ENCODE measurements at places on chromosomes 5 and 9. TPM values are rescaled to one million over a fixed set of nuclear protein-coding genes. Genes with fewer than 3 reads are reported as not detected.

DNA sequence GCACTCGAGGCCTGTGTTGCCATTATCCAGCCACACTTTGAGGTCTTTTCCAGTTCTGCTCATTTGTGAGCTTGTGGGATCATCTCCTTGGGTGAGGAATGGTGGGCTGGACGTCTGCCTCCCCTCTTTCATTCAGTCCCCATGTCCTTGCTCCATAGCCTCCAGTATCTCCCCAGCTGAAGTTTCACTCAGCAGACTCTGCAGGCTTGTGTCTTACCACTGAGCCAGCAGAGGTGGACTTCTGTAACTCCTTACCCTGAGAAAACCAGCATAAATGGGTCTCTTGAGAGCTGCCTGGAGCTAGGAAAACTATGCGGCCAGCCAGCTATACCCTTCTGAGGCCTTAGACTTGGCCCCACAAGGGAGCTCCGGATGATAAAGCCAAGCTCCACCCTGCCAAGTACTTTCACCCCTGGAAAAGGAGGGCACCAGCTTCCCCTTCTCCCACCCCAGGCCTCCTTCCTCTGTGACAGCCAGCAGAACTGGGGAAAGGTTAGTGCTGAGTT is 12.2 kb downstream of the IRF1 start:
- H3K36me3 ChIP-seq: peaks cover 8% of the 10 kb centered on the region
- H3K27me3 ChIP-seq: no peaks in the 10 kb centered on the region
- H3K4me3 ChIP-seq: no peak overlapping the region
- H3K27ac ChIP-seq: peak overlapping the region; percentile 37

- no peaks in the 10 kb centered on the region for H3K36me3 ChIP-seq
- DNase-seq: no peak
- H3K4me3 ChIP-seq: no peak overlapping the region
- H3K4me1 ChIP-seq: no peaks in the 10 kb centered on the region
- H3K27me3 ChIP-seq: no peaks in the 10 kb centered on the region
- H3K27ac ChIP-seq: no peak overlapping the region
Observed at GRCh38 chr9:83198371-83198770, 135.4 kb upstream of the RASEF start.

DNA sequence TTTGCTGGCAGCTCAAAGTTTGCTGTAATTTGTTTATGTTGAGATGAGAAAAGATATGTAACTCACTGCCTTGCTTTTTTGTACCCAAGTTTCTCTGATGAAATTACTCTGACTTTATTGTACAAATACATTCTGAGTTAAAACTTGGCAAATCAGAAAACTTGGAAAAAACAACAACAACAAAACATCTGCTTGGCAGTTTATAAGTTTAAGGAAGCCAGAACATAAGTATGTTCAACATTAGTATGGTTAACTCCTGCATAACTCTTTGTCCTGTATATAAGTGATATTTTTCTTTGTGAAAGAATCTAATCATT is 233.1 kb downstream of the MAST4 start:
- H3K4me1 ChIP-seq: peaks cover 13% of the 10 kb centered on the region
- peak overlapping the region; percentile 64 for H3K4me3 ChIP-seq
- no peaks in the 10 kb centered on the region for H3K27me3 ChIP-seq
- peak overlapping the region; percentile 48 for H3K27ac ChIP-seq
- no peaks in the 10 kb centered on the region for H3K36me3 ChIP-seq

GRCh38 chr9:706606-707459 is 134.7 kb upstream of the DMRT1 start:
- no peak for DNase-seq
- no peaks in the 10 kb centered on the region for H3K27me3 ChIP-seq
- no peak overlapping the region for H3K27ac ChIP-seq
- H3K4me3 ChIP-seq: peak overlapping the region; percentile 54

DNA sequence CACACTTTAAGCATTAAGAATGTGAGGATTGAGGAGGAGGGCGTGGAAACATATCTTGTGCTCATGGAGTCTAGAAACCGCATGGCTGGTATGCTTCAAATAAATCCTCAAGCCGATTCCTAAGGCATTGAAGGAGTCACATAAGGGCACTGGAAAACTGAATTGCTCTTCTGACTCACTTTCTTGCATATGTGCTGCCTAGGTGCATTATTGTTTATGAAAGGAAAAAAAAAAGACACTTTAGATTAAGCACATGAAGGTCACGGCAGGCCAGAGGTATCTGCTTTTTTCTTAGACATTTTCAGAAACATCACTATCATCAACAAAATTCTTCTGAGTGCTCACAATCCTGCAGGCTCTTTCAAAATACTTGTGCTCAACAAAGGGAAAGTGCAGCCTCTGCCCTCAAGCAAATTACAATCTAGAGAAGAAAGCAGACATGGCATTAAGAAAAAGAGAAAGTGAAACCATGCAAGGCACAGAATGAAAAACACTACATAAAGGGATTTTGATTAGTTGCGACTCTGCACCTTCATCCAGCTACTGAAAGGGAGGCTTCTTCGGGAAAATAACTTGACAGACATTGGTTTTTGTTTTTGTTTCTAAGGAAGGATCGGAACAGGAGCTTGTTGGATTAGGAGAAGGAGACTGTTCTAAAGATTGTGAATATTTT is 2117.6 kb downstream of the MAT2B start:
- no peaks in the 10 kb centered on the region for H3K36me3 ChIP-seq
- no peaks in the 10 kb centered on the region for H3K27me3 ChIP-seq
- no peaks in the 10 kb centered on the region for H3K4me1 ChIP-seq
- H3K4me3 ChIP-seq: no peak overlapping the region
- no peak for DNase-seq

PTGDS gene
- total RNA-seq: 4.8 TPM

SPINK4 gene
- not detected for total RNA-seq

PPIC gene
- total RNA-seq: not detected

SLIT3 gene
- not detected for total RNA-seq

GDA gene
- total RNA-seq: not detected

SPATA9 gene
- total RNA-seq: not detected

TMOD1 gene
- 2.7 TPM for total RNA-seq

CNTFR gene
- not detected for total RNA-seq
